Mammary epithelial cell (primary cell): ENCODE measurements at places on chromosomes 12 and 14. TPM values are rescaled to one million over a fixed set of nuclear protein-coding genes. Genes with fewer than 3 reads are reported as not detected.

The EIF5 gene
- 337 TPM for polyA plus RNA-seq

The EIF2S3B gene
- 1.5 TPM for polyA plus RNA-seq

The SLC38A4 gene
- 0.18 TPM for polyA plus RNA-seq

The SSTR1 gene
- not detected for polyA plus RNA-seq

The SDSL gene
- polyA plus RNA-seq, result 6.1 TPM

The AKAP6 gene
- 0.48 TPM for polyA plus RNA-seq

The PHLDA1 gene
- polyA plus RNA-seq, result 120 TPM

The ARHGEF25 gene
- polyA plus RNA-seq, result 1.3 TPM
